ENCODE measurements at places on chromosomes 3 and 15.

- DNase-seq = no peak
Measured at GRCh38 chr3:31322460-31322859, 210.3 kb upstream of the STT3B start.

DNA sequence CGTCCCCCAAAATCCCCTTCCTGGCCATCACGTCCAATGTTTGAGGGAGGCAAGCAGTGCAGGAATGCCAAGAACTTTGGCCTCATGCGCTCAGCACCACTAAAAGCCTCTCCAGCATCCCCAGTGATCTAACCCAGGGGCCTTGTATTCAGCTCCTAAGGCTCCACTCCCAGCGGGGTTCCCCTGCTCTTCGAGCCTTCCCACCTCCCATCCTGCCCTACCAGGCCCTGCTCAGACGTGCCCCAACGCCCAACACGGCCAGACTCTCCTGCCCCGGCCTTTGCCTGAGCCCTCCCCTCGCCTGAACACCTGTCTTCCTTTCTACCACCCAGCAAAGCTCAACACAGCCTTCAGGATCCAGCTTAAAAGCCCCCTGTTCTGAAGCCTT is 30.5 kb downstream of the PLXND1 start:
- no peak for DNase-seq

DNA sequence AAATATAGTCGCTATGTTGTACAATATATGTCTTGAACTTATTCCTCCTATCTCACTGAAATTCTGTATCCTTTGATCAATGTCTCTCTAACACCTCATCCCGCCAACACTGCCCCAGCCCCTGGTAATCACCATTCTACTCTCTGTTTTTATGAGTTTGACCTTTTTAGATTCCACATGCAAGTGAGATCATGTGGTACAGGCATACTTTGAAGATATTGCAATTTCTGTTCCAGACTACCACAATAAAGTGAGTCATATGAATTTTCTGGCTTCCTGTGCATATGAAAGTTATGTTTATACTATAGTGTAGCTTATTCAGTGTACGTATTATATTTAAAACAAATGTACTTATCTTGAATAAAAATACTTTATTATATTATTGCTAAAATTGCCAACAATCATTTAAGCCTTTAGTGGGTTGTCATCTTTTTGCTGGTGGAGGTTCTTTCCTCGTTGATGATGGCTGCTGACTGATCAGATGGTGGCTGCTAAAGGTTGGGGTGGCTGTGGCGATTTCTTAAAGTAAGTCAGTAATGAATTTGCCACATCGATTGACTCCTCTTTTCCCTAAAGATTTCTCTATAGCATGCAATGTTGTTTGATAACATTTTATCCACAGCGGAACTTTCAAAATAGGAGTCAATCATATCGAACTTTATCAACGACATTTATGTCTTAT is 257.2 kb downstream of the NFKBIZ start:
- DNase-seq = no peak

DNA sequence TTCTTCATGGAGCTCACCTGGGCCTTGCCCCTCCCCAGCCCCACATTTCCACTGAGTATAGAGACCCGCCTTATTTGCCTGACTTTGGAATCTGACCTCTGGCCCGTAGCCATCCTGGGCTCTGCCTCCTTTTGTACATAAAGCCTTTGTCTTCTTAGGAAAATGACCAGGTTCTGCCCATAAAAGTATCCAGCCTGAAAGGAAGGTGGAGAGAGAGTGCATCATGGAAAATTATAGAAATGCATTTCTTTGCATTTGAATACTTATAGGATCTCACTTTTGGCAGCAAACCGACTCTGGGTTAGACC is 3.6 kb upstream of the SH2D7 start:
- no peak for DNase-seq

DNA sequence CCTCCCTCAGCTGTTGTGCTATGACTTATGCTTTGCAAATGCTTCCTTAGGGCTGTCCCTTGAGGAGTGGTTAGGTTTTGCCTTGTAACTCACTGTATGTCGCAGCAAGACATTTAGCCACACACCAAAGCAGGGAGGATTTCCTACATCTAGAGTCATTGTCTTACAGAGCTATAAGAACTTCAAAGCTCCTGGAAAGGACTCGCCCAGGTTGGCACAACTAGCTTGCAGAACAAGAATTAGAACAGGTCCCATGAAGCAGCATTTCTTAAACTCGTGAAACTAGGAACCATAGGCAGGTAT is 19.4 kb upstream of the ACAP2 start:
- DNase-seq = no peak

DNA sequence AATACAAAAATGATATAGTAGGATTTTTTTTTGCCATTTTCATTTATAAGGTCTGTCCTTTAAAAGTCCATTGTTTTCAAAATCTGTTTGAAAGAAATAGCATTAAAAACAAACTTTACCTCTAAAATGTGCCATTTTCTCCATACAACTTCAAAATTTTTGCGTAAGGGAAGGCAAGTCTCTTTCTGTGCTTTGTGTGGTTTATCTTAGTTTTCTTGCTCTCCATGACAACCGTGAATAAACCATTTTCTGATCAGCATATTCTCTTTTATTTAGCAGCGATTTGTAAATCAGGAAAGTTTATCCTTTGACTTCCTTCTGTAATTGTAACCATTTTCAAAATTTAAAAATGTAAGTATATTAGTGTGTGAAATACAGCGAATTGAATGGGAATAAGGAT is 147.9 kb upstream of the CGNL1 start:
- no peak for DNase-seq

All from sciatic nerve (tissue), 2 donors.